ENCODE measurements at places on chromosomes 3 and 15. TPM values are rescaled to one million over a fixed set of nuclear protein-coding genes. Genes with fewer than 3 reads are reported as not detected.

The ERICH6 gene
- not detected for polyA plus RNA-seq

The ANKDD1A gene
- 3.4 TPM for polyA plus RNA-seq

The FGF12 gene
- 2.6 TPM for polyA plus RNA-seq

The TRPM1 gene
- not detected for polyA plus RNA-seq

The SLC7A14 gene
- polyA plus RNA-seq, result 0.11 TPM

The SERPINI1 gene
- 15.0 TPM for polyA plus RNA-seq

The CADM2 gene
- polyA plus RNA-seq, result 2.5 TPM

The ZNF445 gene
- polyA plus RNA-seq, result 5.8 TPM

The KNG1 gene
- polyA plus RNA-seq, result 0.04 TPM

The GOLGA6L4 gene
- polyA plus RNA-seq, result 2.5 TPM

The ITIH3 gene
- polyA plus RNA-seq, result 2.9 TPM

The GPR62 gene
- 0.28 TPM for polyA plus RNA-seq

Data from adipose tissue (tissue), 3 donors.